ENCODE measurements at places on chromosomes 7 and 10.

DNA sequence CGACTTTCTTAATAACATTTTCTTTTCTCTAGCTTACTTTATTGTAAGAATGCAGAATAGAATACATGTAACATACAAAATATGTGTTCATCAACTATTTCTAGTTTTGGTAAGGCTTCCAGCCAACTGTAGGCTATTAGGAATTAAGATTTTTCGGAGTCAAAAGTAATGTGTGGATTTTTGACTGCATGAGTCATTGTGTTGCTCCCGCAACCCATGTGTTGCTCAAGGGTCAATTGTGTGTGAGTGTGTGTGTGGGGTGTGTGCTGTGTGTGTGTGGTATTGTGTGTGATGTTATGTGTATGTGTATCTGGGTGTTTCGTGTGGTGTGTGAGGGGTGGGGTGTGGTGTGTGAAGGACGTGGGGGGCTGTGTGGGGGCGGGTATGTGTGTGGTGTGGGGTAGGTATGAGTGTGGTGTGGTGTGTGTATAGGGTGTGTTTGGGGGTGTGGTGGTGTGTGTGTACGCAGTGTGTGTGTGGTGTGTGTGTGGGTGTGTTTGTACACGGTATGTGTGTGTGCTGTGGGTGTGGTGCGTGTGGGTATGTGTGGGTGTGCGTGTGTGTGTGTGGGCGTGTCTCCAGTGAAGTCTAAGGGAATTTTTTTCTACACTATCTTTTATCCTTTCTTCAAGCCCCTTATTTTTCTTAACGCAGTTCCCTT lies 60.5 kb downstream of the RSU1 start:
- peak; percentile 46 for DNase-seq

DNA sequence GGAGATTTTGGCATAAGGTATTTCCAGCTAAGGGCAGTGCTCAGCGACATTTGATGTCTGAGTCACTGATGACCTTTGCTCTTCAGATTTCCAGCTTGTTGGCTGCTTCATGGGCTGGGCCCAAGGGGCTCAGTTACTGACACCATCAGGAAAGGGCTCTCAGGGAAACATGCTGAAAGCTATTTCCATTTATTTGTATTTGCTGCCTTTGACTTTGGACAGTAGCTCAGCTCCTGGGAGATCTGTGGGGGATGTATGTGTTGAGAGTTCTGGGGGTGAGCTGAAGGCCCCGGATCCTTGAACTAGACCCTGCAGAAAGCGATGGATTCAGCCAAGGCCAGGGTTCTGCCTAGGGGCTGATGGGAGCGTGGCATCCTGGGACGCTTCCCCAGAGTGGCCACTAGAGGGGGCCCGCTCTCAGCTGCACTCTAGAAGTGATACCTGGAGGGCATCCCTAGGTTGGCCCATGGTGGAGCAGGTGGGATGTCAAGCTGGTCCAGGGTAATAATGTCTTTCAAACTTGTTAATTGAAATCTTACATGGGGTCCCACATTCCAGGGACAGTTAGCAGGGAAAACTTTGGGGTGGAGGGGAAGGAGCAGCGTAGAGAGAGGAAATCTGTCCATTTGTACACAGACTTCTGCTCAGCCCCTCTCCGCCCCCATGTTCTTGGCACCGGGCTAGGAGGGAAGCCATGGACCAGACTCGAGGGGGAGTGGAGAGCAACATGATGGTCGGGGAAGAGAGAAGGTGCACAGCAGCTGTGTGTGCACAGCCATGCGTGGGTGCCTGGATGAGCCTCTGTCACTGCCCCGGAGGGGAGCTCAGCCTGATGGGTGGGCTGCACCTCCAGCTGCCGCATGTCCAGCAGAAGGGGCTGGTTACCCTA lies 3.0 kb upstream of the BTBD16 start:
- no peak for DNase-seq

- no peak for DNase-seq
These were observed 54.3 kb upstream of the DUSP5 start for GRCh38 chr10:110443239-110444003.

DNA sequence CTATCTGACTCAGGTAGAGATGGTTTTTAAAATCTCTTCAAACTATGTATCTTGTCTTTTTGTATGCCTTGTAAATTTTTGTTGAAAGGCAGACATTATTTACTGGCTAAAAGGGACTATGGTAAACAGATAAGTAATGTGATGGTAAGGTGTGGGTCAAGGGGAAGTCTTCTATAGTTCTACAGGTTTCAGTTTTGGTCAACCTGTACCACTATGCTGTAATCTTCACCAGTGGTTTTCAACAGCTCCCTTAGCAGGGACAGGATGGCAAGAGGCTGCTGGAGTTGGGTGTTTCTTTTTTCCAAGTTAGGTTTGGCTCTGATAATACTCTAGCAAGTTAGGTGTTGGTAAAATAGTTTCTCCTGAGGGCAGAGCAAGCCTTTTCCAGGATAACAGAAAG lies 32.7 kb upstream of the FZD8 start:
- DNase-seq: no peak

DNA sequence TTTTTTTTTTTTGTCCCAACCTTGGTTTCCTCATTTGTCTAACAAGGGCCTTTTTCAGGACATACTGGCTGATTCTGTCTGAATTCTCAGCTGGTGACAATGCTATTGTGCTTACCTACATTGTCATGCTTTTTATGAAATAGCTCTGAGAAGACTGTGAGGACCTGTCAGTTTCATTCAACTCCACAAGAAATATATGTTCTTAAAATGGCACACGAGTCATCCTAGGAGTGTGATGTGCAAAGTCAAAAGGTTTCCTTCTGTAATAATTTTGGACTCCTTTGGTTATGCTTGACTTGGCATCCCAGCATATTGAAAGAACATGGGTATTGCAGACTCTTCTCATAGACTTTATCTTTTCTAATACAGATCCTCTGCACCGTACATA lies 316.0 kb downstream of the GFRA1 start:
- no peak for DNase-seq

DNA sequence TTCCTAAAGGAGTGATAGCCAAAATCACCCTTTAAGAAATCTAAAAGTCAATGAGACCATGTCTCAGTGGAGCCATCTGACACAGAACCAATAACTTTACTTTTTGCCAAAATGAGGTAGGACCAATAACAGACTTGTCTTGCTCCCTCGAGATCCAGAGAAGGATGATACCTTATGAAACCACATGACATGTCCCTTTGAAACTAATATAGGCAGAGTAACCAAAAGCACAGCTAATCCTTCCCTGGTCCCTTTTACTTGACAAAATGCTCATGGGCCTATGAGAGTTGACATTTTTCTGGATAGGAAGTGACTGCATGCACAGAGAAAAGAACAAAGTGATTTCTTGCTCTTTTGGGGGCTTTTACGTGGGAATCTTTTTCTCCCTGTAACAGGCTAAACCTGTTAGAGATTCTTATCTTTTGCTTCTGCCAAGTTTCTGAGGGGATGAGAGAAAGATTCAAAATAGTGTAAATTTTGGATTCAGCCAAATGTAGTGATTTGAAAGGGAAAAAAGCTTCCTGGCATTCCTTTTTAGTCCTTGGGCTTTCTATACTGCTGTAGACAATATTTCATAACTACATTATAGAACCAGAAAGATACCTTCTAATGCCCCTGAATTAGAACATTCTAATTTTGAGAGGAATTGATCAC lies 87.6 kb downstream of the ARMH3 start:
- DNase-seq: no peak
